Heart right ventricle (tissue), 16 donors: ENCODE measurements at places on chromosomes 7 and 10.

DNA sequence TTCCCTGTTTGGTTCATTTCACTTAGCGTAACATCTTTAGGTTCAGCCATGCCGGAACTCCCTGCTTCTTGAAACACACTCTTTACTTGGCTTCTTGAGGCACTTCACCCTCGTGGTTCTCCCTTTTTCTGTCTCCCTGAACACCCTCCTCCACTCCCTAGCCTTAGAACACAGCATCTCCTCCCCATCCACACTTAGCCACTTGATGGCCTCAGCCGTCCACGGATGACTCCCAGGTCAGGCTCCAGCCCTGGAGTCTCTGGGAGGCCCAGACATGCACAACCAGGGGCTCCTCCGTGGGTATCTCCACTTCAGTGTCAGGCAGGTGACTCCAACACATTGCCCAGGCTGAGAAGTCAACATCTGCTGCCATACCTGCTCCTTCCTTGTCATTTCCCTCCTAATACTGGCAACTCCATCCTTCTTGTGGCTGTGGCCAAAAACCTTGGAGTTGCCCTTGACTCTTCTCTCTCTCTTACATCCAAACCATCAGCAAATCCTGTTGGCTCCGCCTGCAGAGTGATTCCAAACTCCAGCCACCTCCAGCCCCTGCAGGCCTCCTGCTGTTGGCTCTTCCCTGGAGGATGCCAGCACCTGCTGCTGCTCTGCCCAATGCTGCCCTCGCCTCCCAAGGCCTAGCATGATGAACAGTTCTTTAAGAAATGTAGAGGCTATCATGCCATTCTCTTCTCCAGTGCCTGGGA, 8.4 kb upstream of the INMT start:
- peak; percentile 53 for DNase-seq

DNA sequence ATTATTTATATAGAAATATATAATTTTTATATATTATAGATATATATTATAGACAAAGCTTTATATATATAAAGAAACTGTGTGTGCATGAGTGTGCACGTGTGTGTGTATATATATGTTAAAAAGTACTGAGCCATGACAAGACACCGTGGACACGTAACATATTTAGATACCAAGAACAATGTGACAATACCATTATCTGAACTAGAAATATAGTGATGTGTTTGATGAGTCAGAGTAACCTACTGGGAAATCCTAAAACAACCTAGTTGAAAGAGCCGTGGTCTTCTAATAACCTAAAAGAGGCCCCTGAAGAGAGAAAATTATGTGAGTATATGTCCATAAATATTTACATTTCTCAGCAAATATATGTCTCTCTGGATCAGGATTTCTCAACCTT, 50.7 kb upstream of the ITGB8 start:
- DNase-seq, result no peak

DNA sequence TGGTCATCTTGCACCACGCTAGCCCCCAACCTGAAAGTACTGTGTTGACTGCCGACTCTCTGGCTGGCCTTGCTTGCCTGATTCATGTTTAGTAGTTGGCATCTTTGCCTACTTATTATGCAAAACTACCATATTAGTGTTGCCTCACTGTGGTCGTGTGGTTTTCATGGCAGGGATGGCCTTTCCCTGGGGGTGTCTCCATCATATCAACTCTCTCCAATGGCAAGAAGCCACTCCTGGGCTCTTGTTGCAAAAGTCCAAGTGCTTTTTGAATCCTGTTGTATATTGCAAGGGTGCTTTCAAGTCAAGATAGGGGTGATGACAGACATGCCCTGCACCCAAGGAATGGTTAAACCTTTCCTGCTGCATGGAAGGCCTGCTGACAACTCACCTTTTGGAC, 39.4 kb downstream of the ABLIM1 start:
- DNase-seq, result no peak

DNA sequence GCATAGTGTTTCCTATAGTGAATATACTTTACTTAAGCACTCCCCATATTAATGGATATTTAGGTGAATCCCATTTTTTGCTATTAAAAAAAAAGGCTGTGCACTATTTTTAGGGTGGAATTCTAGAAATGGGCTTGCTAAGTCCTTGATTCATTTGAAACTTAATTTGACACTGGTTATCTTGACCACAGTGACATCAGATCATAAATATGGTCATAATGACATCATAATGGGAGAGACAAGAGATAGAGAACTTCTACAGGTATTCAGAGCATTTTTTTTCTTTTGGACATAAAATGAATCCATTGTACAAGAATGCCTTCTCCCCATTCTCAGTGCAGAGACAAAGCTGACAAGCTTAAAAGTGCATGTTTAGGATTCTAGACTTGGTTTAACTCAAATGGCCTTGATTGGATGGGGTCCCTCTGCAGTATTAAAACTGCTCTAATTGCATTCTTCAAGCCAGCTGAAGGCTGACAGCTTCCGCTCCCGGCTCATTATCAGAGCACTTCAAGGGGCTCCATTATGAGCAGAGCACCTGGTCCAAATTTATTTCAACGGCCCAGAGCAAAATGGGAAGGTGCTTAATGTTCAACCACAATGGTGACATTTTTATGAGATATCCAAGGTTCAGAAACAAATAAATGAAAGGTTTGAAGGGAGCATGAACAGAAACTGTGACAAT, 104.8 kb downstream of the JAZF1 start:
- no peak for DNase-seq

GRCh38 chr7:21724562-21724961, 181.7 kb downstream of the DNAH11 start:
- no peak for DNase-seq

DNA sequence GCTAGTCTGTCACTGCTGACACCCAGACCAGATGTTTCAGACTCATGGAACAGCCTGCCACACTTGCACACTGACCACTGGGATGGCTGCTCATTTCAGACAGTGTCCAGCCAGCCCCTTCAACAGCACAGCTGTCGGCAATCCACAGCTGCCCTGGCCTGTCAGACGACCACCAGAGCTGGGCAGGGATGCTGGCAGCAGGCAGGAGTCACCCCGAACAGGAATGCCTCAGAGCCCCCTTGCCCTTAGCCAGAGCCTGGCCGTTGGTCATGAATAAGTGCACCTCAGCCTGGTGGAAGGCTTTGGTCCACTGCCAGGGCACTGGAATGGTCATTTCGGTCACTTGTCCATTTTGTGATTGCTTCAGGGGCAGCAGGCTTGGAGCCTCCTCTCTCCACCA, 149.6 kb upstream of the TCERG1L start:
- DNase-seq, result no peak

DNA sequence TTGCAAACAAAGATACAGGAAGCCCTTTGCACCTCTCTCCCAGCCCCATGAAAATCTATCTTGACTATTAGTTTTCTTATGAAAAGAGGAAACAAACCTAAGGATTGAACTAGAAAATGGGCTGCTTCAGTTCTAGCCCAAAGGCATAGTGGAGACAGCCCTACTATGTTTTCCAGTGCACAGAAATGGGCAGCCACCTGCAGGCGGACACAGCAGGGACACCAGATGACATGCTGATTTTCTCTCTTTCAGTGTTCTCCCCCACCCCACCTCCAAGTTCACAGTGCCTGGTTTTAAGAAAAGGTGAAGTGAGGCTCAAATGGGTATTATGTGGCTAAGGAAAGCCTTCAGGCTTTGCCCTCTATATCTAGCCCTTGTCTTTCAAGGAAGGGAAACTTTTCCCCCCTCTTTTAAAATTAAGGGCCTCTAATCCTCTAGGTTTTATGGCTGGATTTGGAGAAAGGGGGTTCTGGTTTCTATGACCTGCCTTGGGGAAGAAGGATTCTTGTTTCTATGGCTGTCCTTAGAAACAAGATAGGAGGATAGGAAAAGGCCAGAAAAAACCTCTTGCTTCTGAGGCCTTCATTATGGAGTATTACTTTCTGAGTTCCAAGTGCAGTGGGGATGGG, 23.5 kb upstream of the DDX50 start:
- DNase-seq, result no peak

DNA sequence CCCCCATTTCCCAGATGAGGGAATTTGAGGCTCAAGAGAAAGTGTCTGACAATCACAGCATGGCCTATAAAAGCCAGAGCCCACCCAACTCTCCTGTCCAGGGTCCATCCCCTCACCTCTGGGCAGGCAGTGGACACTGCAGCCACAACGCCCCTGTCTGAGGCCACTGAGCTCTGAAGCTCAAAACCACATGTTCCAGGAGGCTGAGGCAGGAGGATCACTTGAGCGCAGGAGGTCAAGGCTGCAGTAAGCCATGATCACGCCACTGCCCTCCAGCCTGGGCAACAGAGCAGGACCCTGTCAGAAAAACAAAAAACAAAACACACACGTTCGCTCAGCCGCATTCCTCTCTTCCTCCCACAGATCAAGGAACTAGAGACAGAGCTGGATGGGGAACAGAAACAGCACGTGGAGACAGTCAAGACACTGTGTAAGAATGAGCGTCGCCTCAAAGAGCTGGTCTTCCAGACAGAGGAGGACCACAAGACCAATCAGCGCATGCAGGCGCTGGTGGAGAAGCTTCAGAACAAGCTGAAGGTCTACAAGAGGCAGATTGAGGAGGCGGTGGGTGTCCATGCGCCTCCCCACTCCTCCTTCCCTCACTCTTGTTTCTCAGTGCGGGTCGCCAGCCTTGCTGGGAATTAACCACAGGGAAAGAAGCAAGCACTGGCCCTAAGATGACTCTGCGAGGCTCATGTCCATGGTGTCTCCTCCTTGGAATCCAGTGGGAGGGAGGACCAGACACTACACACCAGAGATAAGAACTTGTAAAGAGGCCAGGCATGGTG, 20.0 kb upstream of the ARPC1A start:
- DNase-seq, result no peak
